MG63 (cell line): ENCODE measurements at places on chromosomes 1 and 21. TPM values are rescaled to one million over a fixed set of nuclear protein-coding genes. Genes with fewer than 3 reads are reported as not detected.
A peak's percentile ranks its signal among the peaks of the same experiment; 100 is the strongest.

DNA sequence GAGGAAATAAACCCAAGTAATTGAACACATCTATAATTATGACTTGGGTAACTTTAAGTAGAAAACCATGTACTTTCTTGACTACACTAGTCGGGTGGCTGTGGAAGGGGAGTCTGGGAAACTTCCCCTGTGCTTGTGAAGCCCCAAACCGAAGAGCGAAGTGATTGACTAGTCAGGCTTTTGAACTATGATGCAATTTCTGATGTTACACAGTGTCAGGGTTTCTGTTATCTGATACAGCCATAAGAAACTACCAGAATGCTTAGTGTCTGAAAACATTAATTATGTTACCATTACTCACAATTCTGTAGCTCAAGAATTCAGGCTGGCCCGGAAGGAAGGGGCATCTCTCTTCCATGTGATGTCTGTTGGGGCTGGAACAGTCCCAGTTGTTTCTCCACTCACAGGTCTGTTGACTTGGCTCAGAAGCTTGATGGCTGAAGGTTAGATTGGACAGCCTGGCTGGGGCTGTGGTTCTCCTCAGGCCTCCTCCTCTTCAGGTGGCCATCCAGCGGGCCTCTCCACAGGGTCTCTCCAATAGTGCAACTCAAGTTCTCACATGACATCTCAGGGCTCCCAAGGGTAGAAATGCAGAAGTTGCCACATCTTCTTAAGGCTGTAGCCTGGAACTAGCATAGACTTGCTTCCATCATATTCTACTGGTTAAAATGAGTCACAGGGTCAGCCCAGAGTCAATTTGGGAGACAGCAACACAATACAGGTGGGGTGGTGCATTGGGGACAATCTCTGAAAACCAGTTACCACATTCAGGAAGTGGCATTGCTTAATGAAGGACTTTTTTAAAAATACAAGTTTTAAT, 8.3 kb upstream of the C8B start:
- DNase-seq: no peak

- peak; percentile 98 for DNase-seq
These were observed 12.0 kb downstream of the PPFIA4 start for GRCh38 chr1:203038217-203038741.

DNA sequence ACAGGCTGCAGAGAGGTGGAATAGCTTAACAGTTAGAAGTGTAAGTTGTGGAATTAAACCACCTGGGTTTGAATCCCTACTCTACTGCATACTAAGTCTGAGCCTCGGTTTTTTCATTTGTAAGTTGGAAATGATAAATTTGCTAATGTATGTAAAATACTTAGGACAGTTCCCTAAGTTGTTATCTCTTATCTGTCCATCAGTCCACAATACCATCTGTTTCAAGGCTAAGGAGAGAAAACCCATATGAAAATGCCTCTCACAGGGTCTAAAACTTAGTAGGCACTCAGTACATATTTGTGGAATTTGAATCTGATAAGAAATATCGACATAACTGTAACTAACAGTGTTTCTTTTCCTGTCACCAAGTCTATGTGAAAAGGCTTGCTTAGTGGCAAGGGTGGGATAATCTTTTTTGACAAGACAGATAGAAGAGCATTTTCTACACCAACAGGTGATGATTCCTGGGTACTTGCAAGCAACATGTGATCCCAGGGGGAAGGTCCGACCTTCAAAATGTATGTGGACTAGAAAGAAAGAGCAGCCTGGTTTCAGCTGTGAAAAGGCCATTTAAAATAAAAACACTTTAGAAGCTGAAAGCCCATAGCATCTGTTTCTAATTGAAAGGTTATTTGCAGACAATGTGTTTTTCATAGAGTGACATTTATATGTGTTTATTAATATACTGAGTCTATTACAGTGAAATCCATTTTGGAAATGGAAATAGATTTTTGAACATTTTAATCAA, 202.9 kb downstream of the HHAT start:
- no peak for DNase-seq

- DNase-seq: no peak
These were observed 53.6 kb downstream of the RPS6KC1 start for GRCh38 chr1:213104604-213105003.

DNA sequence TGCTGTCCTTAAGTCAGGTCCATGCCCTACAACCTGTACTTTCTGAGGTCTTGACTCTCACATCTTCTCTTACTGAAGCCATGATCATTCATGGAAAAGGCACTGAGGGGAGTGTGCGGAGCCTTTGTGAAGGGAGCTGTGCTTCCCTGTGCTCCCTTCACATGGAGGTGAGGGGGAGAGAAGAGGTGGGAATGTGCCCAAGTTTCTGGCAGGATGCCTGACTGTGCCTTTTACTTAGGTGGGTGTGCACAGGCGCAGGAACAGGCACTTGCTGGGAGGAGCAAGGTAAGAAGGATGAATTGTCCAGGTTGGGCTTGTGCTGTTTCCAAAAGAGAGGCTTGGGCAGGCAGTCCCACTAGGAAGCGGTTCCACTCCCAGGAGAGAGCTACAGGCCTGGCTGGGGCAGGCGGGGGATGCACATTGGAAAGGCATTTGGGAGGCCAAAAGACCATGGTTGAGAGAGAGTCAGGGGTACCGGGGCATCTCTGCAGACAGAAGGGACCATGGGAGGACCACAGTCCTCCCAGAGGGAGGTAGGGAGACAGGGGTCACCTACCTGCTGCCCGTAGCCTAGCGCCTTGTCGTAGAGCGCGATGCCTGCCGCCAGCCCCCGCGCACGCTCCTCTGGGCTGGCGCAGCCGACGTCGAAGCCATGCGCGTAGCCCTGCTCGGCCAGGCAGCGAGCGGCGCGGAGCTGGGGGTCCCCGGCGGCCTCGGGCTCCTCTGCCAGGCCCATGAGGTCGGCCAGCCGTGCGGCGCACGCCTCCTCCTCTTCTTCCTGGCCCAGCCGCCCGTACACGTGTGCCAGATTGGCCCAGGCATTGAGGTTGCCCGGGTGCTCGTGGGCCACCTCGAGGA, 853 bp downstream of the TTC22 start:
- no peak for DNase-seq

DNA sequence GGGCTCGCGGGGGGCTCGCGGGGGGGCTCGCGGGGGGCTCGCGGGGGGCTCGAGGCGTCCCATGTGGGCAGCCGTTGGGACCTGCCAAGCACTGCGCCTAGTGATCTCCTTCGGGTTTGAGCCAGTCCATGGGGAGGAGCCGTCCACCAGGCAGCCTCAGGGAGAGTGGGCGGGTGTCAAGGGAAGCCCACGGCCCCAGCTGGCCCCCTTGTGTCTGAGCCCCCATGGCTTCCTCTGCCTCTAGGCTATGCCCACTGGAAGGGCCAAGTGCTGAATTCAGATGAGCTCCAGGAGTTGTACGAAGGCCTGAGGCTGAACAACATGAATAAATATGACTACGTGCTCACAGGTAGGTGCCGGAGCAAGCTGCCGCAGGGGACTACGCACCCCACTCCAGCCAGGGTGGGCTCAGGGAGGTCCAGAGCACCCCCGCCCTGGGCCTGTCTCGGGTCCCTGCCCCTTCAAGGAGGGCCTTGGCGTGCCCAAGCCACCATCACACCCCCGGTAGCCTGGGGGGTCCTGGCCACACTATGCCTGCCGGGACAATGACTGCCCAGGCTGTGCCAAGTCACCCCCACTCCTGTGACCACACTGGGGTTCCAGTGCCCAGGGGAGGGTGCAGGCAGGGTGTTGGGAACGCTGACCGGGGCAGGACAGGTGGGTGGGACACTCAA, 22.6 kb downstream of the PDXK start:
- no peak for DNase-seq

DNA sequence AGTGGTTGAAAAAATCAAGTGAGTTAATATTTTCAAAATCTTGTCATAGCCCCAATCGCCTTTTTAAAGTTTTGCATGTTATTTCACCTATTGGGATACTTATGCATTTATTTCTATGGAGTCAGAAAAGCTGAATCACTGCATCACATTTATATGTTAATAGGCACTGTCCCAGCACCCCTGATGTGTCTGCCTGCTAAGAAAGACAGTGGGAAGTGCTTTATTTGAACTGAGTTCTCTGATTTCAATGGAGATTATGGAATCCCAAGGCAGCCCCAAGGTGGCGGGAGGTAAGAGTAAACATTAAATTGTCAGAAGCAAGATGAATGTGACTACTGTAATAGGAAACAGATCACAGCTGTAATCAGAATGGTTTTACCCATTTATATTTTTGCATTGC, 2225.7 kb downstream of the NCAM2 start:
- no peak for DNase-seq

DNA sequence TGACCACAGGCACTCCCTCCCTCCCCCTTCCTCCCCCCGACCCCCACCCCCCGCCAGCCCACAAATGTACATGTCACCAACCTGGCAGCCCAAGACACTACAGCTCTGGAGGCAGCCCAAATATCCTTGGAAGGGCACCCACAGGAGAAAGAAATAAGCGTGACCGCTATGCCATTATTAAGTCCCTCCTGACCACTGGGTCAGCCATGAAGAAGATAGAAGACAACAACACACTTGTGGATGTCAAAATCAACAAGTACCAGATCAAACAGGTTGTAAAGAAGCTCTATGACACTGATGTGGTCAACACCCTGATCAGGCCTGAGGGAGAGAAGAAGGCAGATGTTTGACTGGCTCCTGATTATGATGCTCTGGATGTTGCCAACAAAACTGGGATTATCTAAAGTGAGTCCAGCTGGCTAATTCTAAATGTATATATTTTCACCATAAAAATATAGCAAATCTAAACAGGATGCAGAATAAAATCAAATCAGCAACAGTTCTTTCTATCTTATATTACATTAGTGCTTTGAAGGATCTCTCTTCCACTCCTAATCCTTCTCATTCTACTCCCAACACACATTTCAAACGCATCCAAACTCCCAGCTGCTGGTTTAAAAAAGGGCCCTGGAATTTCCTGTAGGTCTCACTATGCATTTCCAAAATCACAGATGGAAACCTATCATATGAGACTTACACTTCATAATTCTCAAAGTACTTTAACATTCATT, 77.4 kb upstream of the SLFNL1 start:
- DNase-seq: no peak

- DNase-seq: peak; percentile 13
These were observed 64.6 kb upstream of the AK4 start for GRCh38 chr1:65083263-65083896.

- DNase-seq: no peak
These were observed 9.3 kb upstream of the FCAMR start for GRCh38 chr1:206979379-206980043.

DNA sequence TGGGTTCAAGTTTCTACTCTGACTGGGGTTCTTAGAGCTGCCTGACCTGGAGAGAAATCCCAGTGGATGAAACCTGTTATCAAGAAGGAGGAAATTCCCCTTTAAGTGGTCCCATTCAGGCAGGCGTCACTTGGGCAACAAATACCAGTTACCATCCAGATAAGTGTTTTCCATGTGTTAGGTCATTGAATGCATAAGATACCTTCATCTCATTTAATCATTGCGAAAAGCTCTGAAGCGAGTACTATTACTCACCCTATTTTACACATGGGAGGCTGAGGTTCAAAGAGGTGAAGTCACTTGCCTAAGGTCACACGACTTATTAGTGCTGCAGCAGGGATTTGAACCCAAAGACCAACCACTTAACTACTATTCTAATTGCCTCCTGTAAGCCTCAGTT, 45.5 kb upstream of the RPL11 start:
- DNase-seq: no peak

GRCh38 chr1:226382030-226382429, 25.9 kb downstream of the PARP1 start:
- no peak for DNase-seq

DNA sequence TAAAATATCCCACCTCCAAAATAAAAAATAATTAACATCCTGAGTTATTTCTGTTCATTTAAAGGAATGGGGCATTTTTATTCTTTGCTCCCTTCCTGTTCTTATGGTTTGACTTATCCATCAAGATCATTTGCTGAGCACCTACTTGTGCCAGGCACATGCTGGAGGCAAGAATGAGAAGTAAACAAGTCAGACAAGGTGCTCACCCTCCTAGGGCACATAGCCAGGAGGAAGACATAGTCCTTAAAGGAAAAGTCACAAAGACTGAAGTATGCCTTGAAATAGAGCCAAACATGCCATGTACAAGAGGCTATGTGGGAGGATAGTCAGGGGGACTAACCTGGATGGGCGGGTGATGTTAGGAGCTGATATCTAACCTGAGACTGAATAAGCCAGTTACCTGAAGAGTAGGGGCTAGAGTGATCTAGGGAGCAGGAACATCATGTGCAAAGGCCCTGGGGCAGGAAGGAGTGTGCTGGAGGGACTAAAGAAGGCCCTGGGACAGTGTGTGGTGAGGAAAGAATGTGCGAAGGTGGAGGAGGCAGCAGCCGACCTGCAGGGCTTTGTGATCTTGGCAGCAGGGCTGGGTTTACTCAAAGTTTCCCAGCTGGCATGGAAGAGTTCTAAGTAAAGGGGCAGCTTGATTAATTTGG, 233.5 kb downstream of the MATN1 start:
- no peak for DNase-seq

Gene GIPC2
- 0.10 TPM in 1 of 2 replicates, not detected in the other for total RNA-seq

Gene OR14K1
- not detected in 2 replicates for total RNA-seq

Gene LCA5L
- 0.59 TPM in 2 replicates for total RNA-seq
